ENCODE measurements at places on chromosomes 2 and 18. TPM values are rescaled to one million over a fixed set of nuclear protein-coding genes. Genes with fewer than 3 reads are reported as not detected.
A peak's percentile ranks its signal among the peaks of the same experiment; 100 is the strongest.

DNA sequence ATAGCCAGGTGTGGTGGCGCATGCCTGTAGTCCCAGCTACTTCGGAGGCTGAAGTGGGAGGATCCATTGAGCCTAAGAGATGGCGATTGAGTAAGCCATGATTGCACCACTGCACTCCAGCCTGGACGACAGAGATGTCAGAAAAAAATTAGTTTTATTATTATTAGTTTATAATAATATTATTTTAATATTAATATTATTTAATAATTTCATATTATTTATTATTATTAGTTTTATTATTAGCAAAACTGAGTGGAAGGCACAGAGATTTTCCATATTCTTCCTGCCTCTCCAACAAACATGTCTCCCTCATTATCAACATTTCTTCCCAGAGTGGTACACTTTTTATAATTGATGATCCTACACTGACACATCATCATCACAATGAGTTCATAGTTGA is 278.2 kb downstream of the SOX11 start:
- DNase-seq, result no peak
- no peaks in the 10 kb centered on the region for H3K36me3 ChIP-seq
- H3K4me1 ChIP-seq, result no peaks in the 10 kb centered on the region
- H3K4me3 ChIP-seq, result no peak overlapping the region

- DNase-seq, result no peak
- peaks cover 3% of the 10 kb centered on the region for H3K4me1 ChIP-seq
- no peak overlapping the region for H3K27ac ChIP-seq
- peaks cover 12% of the 10 kb centered on the region for H3K27me3 ChIP-seq
Measured at GRCh38 chr2:157506586-157506985, 62.7 kb upstream of the CYTIP start.

DNA sequence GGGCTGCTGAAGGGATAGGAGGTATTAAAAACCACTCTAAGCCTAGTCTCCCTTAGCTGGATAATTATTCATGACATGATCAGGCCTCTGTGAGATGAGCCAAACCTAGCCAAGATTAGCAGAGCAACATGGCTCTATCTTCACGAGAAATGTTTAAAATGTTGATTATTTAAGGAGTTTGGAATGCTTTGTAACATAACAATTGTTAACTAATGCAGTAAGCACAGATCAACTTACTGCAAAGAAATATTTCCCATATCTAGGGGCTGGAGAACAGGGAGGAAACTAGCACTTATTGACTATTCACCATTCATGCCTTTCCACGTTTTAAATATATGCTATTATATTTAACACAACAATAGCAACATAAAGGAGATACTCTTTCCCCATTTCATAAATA is 833.7 kb upstream of the CHAC2 start:
- no peak for DNase-seq
- peaks cover 3% of the 10 kb centered on the region for H3K4me1 ChIP-seq
- no peak overlapping the region for H3K4me3 ChIP-seq
- H3K27ac ChIP-seq, result no peak overlapping the region
- H3K27me3 ChIP-seq, result no peaks in the 10 kb centered on the region

DNA sequence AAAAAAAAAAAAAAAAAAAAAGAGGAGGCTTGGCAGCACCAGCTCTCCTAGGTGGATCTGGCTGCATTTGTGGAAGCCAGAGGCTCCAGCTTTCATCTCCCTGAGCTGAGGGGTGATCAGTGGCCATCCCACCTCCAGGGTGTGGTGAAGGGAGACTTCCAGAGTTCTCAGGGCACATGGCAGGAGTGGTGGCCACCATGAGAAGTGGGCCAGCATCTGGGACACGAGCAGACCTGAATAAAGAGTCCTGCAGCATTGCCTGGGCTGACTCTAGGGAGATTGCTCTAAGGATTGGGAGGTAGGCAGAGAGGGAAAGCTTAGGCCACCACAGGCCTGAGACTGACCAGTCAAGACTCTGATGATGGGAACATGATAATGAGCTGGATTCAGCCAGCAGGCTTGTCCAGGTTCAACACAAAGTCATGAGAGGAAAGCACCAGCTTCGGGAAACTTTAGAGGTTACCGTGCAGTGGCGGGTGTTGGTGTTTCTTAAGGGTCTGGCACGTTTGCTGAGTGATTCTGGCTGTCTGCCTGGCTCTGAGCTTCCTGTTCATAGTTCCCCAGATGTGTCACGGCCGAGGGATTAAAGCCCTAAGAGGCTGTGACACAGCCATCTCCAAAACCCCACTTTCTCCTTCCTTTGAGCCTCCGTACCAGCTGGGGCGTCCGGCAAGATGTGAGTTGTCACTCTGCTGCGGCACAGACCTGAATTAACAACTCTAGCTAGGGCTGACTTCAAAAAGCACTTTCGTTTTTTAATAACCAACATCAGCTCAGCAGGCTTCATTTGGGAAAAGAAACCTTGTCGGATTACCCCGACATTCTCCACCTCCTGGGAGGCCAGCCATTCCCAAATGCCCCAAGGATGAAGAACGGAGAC is 38.3 kb upstream of the IL1R1 start:
- peak; percentile 31 for DNase-seq
- peaks cover 16% of the 10 kb centered on the region for H3K4me1 ChIP-seq
- peaks cover 19% of the 10 kb centered on the region for H3K27me3 ChIP-seq
- peak overlapping the region; percentile 47 for H3K4me3 ChIP-seq
- peaks cover 2% of the 10 kb centered on the region for H3K36me3 ChIP-seq

GRCh38 chr2:70745276-70745825 is 22.6 kb downstream of the ADD2 start:
- no peak overlapping the region for H3K4me3 ChIP-seq
- DNase-seq, result no peak
- no peaks in the 10 kb centered on the region for H3K4me1 ChIP-seq
- H3K27ac ChIP-seq, result no peak overlapping the region

DNA sequence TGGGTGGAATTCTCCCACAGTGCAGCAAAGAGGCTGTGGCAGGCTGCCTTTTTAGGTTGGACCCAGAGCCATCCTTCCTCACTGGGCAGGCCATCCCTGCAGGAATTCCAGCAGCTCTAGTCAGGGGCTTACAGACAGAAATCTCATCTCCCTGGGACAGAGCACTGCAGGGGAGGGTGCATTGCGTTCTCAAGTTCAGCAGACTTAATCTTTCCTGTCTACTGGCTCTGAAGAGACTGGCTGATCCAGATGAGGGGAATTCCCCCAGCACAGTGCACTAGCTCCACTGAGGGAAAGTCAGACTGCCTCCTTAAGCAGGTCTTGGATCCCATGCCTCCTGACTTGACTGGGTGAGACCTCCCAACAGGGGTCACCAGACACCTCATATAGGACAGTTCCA is 899.7 kb upstream of the VRK2 start:
- no peaks in the 10 kb centered on the region for H3K4me1 ChIP-seq
- DNase-seq, result no peak
- no peaks in the 10 kb centered on the region for H3K36me3 ChIP-seq
- H3K27me3 ChIP-seq, result no peaks in the 10 kb centered on the region
- H3K27ac ChIP-seq, result no peak overlapping the region

DNA sequence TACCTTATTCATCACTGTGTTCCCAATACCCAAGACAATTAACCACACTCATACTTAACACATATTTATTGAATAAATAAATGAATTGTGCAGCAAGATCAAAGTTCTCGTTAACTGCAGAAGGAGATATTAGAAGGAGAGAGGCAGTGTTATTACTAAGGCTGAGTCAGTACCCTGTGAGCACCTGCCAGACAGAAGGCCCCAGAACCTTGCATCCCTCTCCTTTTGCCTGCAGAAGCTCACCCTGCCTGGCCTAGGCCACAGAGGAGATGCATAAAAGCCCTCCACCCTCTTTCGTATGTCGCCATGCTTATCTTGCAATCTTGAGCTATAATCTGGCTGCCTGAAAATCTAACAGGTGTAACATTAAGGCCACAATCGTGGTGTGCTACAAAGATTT is 20.5 kb upstream of the RNF149 start:
- H3K27ac ChIP-seq, result no peak overlapping the region
- no peak overlapping the region for H3K4me3 ChIP-seq
- no peaks in the 10 kb centered on the region for H3K27me3 ChIP-seq
- no peaks in the 10 kb centered on the region for H3K36me3 ChIP-seq

DNA sequence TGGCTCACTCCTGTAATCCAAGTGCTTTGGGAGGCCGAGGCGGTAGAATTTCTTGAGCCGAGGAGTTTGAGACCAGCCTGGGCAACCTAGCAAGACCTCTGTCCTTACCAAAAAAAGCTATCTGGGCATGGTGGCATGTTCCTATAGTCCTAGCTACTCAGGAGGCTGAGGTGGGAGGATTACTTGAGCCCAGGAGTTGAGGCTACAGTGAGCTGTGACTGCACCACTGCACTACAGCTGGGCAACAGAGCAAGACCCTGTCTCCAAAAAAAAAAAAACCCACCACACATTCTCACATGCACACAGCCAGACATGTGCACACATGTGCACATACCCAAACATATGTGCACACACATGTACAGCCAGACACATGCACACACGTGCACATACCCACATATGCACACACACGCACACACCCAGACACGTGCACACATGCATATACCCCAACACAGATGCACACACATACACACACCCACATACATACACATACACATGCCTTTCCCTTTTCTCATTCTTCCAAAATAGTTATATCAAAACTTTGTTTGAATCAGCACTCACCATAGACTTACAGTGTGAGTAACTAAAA is 14.2 kb downstream of the GREB1 start:
- H3K4me3 ChIP-seq, result no peak overlapping the region
- no peaks in the 10 kb centered on the region for H3K4me1 ChIP-seq
- no peak for DNase-seq
- no peaks in the 10 kb centered on the region for H3K36me3 ChIP-seq
- no peak overlapping the region for H3K27ac ChIP-seq

GRCh38 chr2:168293766-168294165 is 46.4 kb upstream of the STK39 start:
- H3K27me3 ChIP-seq, result peaks cover 8% of the 10 kb centered on the region
- no peaks in the 10 kb centered on the region for H3K36me3 ChIP-seq
- H3K4me3 ChIP-seq, result no peak overlapping the region
- DNase-seq, result no peak
- no peaks in the 10 kb centered on the region for H3K4me1 ChIP-seq

DNA sequence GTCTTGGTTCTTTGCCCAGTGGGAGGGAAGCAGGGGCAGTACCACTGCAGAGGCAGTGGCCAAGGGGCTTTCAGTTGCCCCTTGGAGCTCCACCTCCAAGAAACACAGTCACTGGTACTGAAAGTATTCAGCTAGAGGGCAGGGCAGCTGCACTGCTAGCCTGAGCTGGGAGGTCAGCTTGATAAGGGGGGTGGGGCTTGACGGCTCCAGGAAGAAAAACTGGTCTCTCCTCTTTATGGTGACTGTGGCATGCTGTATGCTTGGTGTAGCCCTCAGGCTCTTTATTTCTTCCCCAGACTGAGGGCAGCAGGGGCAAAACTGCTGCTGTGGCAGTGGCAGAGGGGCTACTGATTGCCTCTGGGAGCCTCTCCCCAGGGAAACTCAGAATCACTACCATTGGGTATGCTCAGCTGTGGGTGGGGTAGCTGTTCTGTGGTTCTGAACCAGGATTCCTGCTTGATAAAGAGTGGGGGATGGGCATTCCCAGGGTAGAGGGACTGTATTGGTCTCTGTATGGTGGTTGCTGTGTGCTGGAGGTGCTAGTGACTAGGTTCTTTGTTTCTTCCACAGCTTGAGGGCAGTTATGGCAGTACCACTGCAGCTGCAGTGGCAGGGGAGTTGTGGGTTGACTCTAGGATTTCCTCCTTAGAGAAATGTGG is 134.6 kb upstream of the SCN7A start:
- no peak overlapping the region for H3K4me3 ChIP-seq
- H3K4me1 ChIP-seq, result no peaks in the 10 kb centered on the region
- no peak for DNase-seq
- H3K27ac ChIP-seq, result no peak overlapping the region
- H3K36me3 ChIP-seq, result no peaks in the 10 kb centered on the region
- no peaks in the 10 kb centered on the region for H3K27me3 ChIP-seq

KCNG2 gene
- total RNA-seq, result not detected
